Stimulated activated CD4-positive, alpha-beta T cell treated with anti-CD3 and anti-CD28 coated beads, Interleukin-1b, Interleukin-23, amount 100 ng/mL, for 24 hours (primary cell): ENCODE measurements at places on chromosomes 5 and 9.

GRCh38 chr5:146311278-146311677 is 27.4 kb upstream of the POU4F3 start:
- no peak for DNase-seq

GRCh38 chr9:70668751-70669150 is 254.3 kb upstream of the KLF9 start:
- no peak for DNase-seq

DNA sequence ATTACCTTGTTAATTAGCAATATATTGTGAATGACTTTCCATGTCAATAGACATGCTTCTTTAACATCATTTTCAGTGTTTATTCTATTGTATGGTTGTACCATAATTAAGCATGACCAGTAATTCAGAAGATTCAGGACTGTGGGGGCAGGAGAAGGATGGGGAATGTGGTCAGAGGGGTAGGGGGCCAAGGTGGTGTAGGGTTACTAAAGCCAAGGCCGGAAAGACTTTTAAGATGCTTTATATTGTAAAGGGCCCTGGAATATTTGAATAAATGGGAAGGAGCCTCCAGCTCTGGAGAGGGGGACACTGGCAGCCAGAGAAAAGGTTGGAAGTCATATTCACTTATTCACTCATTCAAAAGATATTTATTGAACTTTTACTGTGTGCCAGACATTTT is 115.7 kb downstream of the FGF18 start:
- DNase-seq: no peak

- no peak for DNase-seq
These were observed 14.1 kb upstream of the MAP3K1 start for GRCh38 chr5:56801256-56801655.

GRCh38 chr9:80699511-80699998 is 989.8 kb downstream of the TLE1 start:
- DNase-seq: no peak

DNA sequence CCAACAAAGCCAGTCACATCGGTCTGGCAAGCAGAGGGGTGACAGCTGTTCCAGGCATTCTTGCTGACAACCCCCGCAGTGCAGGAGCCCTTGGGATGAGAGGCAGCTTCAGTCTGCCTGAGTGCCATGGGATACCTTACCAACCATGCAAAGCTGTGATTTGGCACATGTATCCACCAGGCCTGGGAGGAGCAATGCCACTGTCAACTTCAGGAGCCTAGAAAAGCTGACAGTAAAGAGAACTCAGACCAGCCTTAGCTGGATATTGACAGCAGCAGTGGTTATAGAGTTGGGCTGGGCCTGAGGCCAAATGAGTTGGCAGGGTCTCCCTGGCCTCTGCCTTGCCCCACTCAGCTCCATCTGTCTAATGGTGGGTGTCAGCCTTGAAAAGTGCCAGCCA is 10.1 kb upstream of the PLPPR1 start:
- DNase-seq: no peak

GRCh38 chr9:130929571-130930038 is 9.4 kb downstream of the FIBCD1 start:
- no peak for DNase-seq

GRCh38 chr9:5418481-5418880 is 19.2 kb downstream of the PLGRKT start:
- no peak for DNase-seq

- DNase-seq: no peak
These were observed 148.8 kb upstream of the TBC1D2 start for GRCh38 chr9:98404237-98404636.

DNA sequence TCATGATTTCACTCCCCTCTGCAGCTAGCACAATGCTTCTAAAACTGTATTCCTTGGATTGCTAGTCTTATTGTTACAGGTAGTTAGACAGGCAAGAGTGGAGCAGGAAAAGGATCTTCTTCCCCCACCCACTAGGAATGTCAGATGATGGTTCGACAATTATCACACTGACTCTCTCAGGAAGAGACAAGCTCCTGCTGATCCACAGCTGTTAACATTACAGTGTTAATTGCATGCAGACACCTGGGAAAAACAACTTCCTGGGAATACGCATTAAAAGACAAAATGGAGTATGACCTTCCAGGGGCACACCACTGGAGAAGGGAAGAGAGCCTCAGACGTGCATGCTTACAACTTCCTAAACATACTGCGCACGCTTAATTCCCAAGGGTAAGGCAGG is 46.2 kb upstream of the LIFR start:
- no peak for DNase-seq

DNA sequence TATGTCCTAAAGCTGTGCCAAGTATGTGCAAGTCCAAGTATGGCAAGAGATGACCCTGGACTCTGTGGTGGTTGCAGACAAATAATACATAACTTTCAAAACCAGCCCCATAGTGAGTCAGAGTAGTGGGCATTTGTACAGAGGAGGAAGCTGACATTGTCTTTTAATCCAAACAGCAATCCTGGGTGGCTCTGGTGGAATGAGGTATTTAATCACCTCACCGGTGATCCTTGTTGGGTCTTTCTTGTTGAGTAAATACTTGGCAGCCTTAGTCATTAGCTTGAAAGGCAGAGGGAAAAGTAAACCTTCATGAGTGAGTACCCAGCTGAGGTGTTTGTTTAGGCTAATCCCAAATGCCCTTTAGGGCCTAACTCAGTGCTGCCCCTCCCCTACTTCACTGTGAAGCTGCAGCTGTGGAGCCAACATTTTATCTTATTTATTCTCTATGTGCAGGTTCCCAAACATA is 148.7 kb upstream of the SLC12A2 start:
- no peak for DNase-seq

GRCh38 chr5:32406650-32407049 is 37.9 kb downstream of the ZFR start:
- no peak for DNase-seq

DNA sequence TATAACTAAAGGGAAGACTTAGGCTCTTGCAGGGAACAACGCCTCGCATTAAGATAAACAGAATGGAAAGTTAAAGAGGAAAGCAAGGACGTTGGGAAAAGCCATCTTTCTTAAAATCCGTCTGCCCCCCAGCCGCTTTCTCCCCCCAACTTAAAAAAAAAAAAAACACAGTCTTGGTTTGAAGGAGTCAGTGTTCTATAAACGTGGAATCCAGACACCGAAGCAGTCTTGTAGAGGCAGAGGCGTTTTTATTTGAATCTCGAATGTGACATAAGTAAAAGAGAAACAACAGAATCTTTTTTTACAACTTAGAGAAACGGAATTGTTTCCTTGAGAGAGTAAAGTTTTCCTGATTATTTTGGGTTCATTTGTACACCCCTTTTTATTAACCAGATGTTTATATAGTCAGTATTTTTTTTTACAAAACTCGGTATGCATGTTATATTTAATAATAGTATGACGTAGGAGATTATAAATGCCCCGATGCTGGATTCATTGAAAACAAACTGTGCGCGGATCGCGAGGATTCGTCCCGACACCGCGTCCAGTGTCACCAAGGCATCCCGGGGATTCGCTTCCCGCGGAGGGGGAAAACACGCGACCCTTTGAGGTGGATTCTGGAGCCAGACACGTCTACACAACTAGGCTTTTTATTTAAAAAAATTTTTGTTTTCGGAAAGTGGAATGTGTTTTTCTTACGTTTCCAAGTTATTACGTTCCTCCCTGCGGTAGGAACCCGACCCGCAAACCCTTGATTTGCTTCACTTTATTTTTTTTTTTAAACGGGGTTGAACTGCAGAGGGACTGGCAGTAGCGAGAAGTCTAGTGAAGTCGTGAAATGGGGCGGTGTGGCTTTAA is 6.7 kb downstream of the PTCH1 start:
- DNase-seq: no peak

DNA sequence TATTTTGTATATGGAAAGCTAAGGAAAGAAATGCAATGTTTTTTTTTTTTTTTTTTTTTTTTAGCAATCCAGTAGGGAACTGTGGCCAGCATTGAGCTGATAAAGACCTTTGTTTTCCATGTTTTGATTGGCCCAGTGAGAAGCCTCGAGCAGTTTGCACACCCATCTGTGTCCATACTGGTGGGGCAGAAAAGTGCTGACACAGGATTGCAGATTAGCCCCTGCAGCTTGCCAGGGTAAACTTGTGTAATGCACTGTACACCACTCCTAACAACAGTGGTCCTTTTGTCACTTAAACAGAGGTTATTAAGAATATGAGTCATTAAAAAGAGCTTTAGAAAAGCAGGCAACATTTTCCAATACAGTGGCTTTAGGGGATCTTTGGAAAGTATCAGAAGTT is 132.8 kb upstream of the CDKN2B start:
- no peak for DNase-seq

DNA sequence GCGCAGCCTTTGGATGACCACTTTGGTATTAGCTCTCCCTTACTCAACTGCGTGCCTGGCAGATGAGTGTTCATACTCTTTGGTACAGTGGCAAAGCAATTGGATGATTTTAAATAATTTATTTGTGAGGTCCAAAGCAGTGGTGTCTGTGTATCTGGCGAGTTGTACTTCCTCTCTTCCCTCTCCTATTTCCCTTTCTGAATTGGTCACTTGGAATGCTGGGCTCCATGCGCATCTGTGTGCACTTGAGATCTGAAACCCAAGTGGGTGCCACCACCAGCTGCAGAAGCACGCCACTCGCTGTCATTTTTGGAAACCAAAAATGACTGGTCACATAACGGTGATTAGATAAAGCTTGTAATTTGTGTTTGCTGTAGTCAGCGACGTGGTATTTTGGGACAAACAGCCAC is 386.0 kb upstream of the KLF4 start:
- DNase-seq: no peak

DNA sequence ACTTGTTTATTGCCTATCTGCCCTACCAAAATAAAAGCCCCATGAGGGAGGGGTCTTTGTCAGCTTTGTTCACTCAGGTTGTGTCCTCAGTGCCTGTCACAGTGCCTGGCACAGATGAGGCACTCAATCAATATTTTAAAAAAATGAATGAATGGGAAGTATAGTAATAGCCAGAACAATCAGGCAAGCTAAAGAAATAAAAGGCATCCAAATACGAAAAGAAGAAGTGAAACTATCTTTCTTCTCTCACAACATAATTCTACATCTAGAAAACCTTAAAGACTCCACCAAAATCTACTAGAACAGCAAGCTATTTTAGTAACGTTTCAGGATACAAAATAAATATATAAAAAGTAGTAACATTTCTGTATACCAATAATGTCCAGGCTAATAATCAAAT is 37.8 kb upstream of the C5orf63 start:
- no peak for DNase-seq

- DNase-seq: no peak
These were observed 165.3 kb downstream of the ERCC6L2 start for GRCh38 chr9:96040591-96041461.

DNA sequence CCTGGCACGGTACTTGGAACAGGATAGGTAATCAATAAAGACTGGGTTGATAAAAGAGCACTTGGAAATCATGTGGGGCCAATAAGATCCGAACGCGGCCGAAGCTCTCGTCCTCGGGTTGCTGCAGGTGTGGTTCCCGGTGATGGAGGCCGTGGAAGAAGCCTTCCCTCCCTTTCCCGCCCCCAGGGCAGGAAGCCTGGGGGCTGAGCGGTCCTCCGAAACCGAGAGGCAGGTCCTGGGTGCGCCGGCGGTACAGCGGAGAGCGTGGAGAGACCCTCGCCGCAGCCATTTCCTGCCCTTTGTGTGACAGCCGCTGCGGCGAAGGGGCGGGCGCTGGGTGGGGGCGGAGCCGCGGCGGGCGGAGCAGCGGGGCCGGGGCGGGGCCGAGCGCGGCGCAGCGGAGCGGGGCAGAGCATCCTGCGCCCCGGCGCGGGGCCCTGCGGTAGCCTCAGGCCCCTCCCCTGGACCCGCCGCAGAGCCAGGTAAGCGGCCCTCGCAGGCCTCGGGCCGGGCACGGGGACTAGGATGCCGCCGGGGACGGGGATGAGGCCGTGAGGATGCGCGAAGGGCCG is at the start of gene CYFIP2:
Gene CYFIP2, plus strand, starts transcription at position 410 of the 572 bp plus-strand sequence. CDS start 19,239 bp downstream, outside the sequence.
- DNase-seq: peak; percentile 61

DNA sequence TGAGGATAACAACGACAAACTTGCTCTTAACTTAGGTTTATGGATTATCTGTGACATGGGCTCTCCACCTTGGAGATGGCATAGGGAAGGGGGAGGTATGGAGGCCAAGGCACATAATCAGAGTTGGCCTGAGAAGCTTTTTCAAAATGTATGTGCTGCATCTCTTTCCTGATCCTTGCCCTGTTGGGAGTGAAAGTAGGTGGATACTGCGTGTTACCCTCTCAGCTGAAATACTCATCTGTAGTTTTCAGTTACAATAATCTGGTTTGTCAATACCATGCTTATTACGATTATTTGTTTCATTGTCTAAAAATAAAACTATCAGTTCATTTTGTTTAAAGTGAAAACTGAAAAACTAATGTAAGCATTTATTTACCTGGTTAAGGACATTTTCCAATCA is 86.7 kb downstream of the SLC44A1 start:
- DNase-seq: no peak

DNA sequence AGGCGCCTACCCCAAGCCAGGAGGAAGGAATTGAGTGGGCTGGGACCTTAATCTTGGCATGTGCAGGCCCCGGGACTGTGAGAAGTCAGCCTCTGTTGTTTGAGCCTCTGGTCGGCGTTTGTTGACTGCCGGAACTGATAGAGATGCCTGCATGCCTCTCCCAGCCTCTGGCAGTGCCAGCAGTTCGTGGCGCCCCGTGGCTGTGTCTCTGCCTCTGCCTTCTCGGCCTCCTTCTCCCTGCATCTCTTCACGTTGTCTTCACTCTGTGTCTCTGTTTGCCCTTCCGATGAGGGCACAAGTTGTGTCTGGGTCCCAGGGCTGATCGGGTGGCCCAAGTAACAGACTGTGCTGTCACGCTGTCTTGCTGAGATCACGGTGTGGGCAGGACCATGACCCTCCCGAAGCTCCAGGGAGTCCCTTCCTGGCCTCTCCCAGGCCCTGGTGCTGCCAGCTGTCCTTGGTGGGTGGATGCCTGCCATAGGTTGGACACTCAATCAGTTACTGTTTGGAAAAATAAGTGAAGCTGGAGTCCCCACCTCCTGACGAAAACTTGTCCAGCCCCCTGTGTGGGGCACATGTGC is 133.5 kb upstream of the LPCAT1 start:
- no peak for DNase-seq

DNA sequence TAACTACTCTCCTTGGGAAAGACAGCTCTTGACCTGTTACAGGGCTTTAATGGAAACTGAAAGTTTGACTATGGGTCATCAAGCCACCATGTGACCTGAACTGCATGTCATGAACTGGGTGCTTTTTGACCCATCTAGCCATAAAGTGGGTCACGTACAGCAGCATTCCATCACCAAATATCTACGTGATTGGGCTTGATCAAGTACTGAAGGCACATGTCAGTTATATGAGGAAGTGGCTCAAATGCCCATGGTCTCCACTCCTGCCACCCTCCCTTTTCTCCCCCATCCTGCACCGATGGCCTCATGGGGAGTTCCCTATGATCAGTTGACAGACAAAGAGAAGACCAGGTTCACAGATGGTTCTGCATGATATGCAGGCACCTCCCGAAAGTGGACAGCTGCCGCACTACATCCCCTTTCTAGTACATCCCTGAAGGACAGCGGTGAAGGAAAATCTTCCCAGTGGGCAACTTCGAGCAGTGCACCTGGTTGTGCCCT is 7.3 kb upstream of the FCN1 start:
- DNase-seq: no peak

DNA sequence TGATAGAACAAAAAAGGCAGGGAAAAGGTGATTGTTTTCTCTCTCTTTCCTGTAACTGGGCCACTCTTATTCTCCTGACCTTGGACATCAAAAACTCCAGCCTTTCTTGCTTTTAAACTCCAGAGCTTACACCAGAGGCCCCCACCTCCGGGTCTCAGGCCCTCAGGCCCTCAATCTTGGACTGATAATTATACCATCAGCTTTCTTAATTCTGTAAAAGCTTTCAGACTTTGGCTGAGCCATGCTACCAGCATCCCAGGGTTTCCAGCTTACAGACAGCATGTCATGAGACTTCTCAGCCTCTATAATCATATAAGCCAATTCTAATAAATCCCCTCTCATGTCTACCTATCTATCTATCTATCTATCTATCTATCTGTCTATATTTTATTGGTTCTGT is 137.7 kb downstream of the SNX18 start:
- DNase-seq: no peak
